ENCODE measurements at places on chromosomes 11 and 22.

DNA sequence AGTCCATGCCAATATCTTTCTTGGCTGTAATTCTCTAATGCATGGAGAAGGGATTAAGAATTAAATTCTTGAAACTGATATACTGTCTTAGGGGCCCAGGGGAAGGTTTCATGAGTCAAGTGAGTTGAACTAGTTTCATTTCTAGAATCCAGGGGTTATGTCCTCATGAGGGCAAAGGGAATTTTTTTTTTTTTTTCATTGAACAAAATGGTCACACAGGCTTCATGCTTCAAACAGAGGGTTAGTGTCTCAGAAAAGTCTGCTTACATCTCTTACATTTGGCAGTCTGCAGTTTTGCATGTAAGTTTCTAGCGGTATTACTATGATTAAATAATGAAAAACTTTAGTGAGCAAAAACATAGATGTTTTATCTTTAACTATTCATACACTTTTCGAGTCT, 32.9 kb downstream of the PPME1 start:
- no peak for DNase-seq

DNA sequence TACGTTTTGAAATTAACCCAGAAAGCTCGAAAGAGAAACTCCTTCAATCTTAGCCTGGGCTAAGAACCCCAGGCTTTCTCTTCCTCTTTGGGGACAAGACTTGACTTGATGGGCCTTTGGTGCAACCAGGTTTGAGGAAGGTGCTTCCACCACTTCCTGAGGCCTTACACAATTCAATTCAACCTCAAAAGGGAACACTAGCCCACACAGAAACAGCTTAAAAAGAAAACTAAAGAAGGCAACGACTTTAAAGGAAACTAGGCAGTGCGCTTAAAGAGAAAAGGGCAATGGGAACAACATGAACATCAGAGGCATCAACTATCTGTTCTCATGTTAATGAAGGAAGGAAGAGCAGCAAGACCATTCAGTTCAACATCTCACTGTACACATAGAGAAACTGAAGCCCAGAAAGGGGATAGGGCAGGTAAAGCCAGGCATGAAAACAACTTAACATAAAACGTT, 24.8 kb downstream of the PAK1 start:
- no peak for DNase-seq

DNA sequence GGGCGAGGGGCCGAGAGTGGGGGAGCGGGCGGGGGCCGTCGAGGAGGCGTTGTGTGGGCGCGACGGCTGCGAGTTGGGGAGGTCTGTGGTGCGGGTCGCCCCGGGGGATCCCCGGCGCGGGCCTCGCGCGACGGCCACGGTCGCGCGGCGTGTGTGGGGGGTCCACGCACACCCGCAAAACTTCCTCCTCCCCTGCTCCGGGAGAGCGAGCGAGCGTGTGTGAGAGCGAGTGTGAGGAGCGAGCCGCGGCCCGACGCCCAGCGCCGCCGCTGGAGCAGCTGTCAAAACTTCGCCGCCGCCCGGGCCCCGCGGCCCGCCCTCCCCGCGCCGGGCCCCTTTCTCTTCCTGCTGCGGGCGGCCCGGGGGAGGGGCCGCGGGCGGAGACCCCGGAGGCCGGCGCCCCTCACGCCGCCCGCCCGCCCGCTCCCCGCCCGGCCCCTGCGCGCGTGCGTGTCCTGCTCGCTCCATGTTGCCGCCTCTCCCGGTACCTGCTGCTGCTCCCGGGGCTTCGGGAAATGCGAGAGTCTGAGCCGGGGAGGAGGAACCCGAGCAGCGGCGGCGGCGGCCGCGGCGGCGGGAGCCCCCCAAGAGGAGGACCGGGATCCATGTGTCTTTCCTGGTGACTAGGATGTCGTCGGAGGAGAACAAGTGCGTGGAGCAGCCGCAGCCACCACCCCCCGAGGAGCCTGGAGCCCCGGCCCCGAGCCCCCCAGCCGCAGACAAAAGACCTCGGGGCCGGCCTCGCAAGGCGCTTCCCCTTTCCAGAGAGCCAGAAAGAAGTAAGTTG, 9.0 kb upstream of the CCT8L2 start:
- no peak for DNase-seq

DNA sequence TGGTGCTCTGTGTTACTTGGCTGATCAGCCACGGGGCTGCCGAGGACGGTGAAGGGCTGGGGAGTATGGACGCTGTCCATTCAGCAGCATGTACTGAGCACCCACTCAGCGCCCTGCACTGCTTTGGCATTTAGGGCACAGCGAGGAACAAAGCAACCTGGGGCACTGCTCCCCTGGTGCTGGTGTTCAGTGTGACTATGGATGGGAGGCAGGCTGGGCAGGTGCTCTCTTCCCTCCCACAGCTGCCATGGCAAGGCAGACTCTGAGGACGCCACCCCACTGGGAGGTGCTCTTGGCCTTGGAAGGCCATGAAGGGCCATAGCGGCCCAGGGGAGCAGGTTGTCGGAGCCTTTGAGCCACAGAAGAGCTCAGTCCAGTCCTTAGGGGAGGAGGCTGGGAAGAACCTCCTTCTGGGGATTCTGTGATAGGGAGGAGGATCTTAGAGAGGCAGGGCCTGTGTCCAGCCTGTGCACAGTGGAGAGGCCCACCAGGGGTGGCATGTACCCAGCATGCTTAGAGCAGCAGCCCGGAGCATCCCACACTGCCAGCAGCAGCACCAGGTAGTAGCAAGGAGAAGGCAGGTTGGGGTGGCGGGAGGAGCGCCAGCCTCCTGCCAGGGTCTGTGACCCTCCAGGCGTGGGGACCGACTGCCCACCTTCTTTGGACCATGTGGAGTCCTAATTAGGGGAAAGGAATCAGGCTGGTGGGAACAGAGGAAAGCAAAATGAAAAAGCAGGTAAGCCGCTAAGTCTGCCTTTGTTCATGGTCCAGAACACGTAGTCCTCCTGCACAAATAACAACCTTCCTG, 141.8 kb downstream of the MPPED1 start:
- DNase-seq, result no peak

- no peak for DNase-seq
Observed at GRCh38 chr11:2269601-2270321, 627 bp downstream of the ASCL2 start.

GRCh38 chr11:57900320-57900719, 123.4 kb upstream of the OR9Q1 start:
- no peak for DNase-seq

DNA sequence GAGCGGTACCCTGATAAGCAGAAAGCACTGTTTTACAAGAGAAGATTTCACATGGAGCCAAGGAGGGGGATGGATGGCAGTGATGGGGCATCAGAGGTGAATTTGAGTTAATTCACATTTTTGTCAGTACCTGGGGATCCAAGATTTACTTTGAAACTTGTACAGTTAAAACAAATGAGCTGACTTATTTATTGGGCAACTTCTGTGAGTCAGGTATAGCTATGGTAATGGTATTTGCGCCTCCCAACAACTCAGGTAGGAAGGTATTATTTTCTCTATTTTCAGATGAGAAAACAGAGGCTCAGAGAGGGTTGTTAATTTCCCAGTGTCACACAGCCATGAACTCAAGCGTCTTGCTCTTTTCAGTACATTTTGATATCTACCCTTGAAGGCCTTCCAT, 83.6 kb downstream of the PRR5L start:
- no peak for DNase-seq

- DNase-seq, result no peak
Observed at GRCh38 chr11:75858042-75858441, 43.0 kb downstream of the UVRAG start.
